ENCODE measurements at places on chromosomes 3 and 15. TPM values are rescaled to one million over a fixed set of nuclear protein-coding genes. Genes with fewer than 3 reads are reported as not detected.

DNA sequence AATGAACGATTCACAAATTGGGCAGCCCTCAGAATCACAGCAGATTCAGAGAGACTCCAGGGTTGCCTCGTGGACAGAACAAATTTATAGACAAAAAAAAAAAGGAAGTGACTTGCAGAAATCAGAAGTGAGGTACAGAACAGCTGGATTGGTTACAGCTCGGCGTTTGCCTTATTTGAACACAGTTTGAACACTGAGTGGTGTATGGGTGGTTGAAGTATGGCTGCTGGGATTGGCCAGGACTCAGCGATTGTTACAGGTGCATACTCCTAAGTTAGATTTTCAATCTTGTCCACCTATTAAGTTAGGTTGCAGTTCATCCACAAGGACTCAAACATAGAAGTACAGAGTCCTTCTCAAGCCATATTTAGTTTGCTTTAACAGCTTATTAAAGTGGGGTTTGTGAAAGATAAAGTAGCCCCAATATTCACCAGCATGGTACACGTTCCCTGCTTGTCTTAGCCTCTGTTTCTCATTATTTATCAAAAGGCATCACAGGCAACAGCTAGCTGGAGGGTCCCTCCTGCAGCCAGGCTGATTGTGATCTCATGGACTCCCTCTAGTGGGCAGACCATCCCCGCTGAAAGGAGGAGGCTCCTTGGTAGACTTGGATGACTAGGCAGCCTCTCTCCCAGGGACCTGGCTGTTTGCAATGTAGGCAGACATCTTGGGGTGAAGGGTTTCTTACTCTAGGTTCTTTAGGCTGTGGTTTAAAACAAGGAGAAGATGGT is 17.6 kb upstream of the ALDH1L1 start:
- no peaks in the 10 kb centered on the region for H3K4me1 ChIP-seq
- DNase-seq, result no peak
- H3K36me3 ChIP-seq, result no peaks in the 10 kb centered on the region
- H3K27ac ChIP-seq, result no peak overlapping the region

DNA sequence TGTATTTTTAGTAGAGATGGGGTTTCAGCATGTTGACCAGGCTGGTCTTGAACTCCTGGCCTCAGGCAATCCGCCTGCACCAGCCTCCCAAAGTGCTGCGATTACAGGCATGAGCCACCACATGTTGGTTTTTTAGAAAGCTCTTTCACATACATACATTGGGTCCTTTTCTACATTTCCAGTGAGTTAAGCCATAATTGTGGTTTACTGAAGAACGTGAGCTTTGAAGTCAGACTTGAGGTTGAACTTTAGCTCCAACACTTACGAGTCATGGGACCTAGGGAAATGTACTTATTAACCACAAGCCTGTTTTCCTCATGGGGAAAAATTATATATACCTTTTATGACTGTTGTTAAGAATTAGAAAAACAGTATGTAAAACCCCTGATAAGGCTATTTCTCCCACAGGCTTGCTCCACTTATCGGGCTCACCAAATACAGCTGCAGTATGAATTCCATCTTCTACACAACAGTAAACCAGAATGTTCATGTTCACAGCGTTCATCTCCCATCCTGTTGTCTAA is 39.0 kb downstream of the GPR160 start:
- DNase-seq, result no peak
- H3K4me1 ChIP-seq, result no peaks in the 10 kb centered on the region
- H3K36me3 ChIP-seq, result no peaks in the 10 kb centered on the region
- no peak overlapping the region for H3K27ac ChIP-seq
- no peak overlapping the region for H3K4me3 ChIP-seq

GRCh38 chr3:72152551-72153476 is 367.9 kb upstream of the PROK2 start:
- peaks cover 36% of the 10 kb centered on the region for H3K4me1 ChIP-seq
- H3K36me3 ChIP-seq, result no peaks in the 10 kb centered on the region
- peak overlapping the region; percentile 32 for H3K4me3 ChIP-seq
- peak overlapping the region; percentile 66 for H3K27ac ChIP-seq
- no peaks in the 10 kb centered on the region for H3K27me3 ChIP-seq

IL17RC gene
- total RNA-seq, result 66.3 TPM

- no peaks in the 10 kb centered on the region for H3K4me1 ChIP-seq
- no peak for DNase-seq
- no peak overlapping the region for H3K27ac ChIP-seq
- H3K27me3 ChIP-seq, result no peaks in the 10 kb centered on the region
- no peak overlapping the region for H3K4me3 ChIP-seq
- H3K36me3 ChIP-seq, result no peaks in the 10 kb centered on the region
These were observed 282.4 kb upstream of the UMPS start for GRCh38 chr3:124447845-124448244.

GRCh38 chr15:57070674-57071073 is 152.2 kb downstream of the TCF12 start:
- H3K36me3 ChIP-seq, result no peaks in the 10 kb centered on the region
- peaks cover 44% of the 10 kb centered on the region for H3K4me1 ChIP-seq
- no peak overlapping the region for H3K4me3 ChIP-seq

GRCh38 chr3:100042166-100042981 is 71.9 kb downstream of the FILIP1L start:
- DNase-seq, result no peak
- H3K4me3 ChIP-seq, result no peak overlapping the region
- H3K27me3 ChIP-seq, result no peaks in the 10 kb centered on the region
- peak overlapping the region; percentile 81 for H3K27ac ChIP-seq

DAPK2 gene
- total RNA-seq, result 50.3 TPM

DNA sequence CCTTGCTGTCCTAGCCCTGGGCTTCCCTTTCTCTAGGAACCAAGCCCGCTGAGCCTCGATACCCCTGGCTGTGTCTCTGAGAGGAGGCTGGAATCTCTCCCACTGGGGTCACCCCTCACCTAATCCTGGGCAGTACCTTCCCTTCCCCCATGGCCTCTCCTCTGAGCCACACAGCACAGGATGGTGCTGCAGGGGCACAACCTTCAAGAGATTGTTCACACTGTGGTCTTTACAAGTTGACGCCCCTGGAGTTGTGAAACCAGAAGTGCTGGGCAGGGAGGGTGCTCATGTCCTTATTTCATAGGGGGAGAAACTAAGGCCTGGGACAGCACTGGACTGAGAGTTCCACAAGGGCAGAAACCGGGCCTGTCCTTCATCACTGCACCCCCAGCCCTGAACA is 70.9 kb upstream of the TMEM115 start:
- no peak overlapping the region for H3K4me3 ChIP-seq
- H3K27me3 ChIP-seq, result no peaks in the 10 kb centered on the region
- no peaks in the 10 kb centered on the region for H3K36me3 ChIP-seq
- no peak overlapping the region for H3K27ac ChIP-seq

DNA sequence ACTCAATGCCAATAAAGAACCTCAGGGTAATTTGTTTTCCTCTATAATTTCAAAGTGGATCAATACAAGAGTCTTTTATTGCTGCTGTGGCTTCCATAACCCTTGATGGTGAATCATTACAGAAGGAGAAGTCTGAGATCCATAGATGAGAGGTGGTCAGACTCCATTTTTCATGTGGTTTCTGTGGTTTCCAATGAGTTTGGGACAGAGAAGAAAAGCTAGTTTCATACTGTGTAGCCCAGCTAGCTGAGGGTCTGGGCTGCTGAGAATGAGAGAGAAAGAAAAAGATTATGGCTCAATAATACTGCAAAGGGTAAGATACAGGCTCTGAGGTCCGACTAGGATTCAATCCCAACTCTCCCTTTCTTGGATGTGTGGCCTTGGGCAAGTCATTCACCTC is 180.6 kb upstream of the LRRN1 start:
- H3K4me1 ChIP-seq, result no peaks in the 10 kb centered on the region
- DNase-seq, result no peak
- no peaks in the 10 kb centered on the region for H3K36me3 ChIP-seq
- no peak overlapping the region for H3K4me3 ChIP-seq
- H3K27ac ChIP-seq, result no peak overlapping the region
- H3K27me3 ChIP-seq, result no peaks in the 10 kb centered on the region

WDR72 gene
- total RNA-seq, result not detected

GRCh38 chr3:172259111-172259541 is 189.1 kb downstream of the GHSR start:
- H3K27ac ChIP-seq, result peak overlapping the region; percentile 79
- peaks cover 38% of the 10 kb centered on the region for H3K4me1 ChIP-seq
- H3K27me3 ChIP-seq, result no peaks in the 10 kb centered on the region
- H3K4me3 ChIP-seq, result no peak overlapping the region
- no peaks in the 10 kb centered on the region for H3K36me3 ChIP-seq
- no peak for DNase-seq

IL5RA gene
- not detected for total RNA-seq

ERC2 gene
- 1.2 TPM for total RNA-seq

- peaks cover 27% of the 10 kb centered on the region for H3K4me1 ChIP-seq
- DNase-seq, result no peak
- H3K4me3 ChIP-seq, result peak overlapping the region; percentile 64
- no peaks in the 10 kb centered on the region for H3K36me3 ChIP-seq
- H3K27ac ChIP-seq, result peak overlapping the region; percentile 83
These were observed 638 bp downstream of the WDR5B start for GRCh38 chr3:122415104-122415744.

GRCh38 chr15:35130245-35130644 is 45.1 kb upstream of the NANOGP8 start:
- no peak overlapping the region for H3K27ac ChIP-seq
- no peaks in the 10 kb centered on the region for H3K27me3 ChIP-seq
- no peak overlapping the region for H3K4me3 ChIP-seq
- no peaks in the 10 kb centered on the region for H3K4me1 ChIP-seq
- no peak for DNase-seq

GRCh38 chr15:101038327-101039003 is 119.3 kb downstream of the LRRK1 start:
- H3K4me3 ChIP-seq, result no peak overlapping the region
- DNase-seq, result peak; percentile 49
- H3K4me1 ChIP-seq, result no peaks in the 10 kb centered on the region
- H3K27ac ChIP-seq, result no peak overlapping the region
- H3K36me3 ChIP-seq, result peaks cover 10% of the 10 kb centered on the region
- H3K27me3 ChIP-seq, result no peaks in the 10 kb centered on the region

DNA sequence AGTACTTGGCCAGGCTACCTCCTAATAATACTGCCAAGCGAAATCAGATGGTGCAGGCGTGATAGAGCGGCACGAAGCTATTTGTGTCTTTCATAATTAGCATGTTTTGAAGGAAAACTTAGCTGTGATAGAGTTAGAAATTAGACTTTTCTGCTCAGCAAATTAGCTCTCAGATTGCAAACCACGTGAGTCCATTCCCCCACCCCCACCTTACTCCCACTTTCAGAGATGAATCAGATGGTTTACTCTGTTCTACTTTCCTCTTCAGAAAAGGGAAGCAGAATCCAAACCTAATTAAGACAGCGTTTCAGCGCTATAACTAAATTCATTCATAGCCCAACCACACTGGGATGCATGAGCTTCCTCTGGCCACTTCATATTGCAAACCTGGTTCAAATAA is 214.6 kb downstream of the SLCO3A1 start:
- no peaks in the 10 kb centered on the region for H3K27me3 ChIP-seq
- DNase-seq, result no peak
- peaks cover 34% of the 10 kb centered on the region for H3K4me1 ChIP-seq
- H3K4me3 ChIP-seq, result no peak overlapping the region

DNA sequence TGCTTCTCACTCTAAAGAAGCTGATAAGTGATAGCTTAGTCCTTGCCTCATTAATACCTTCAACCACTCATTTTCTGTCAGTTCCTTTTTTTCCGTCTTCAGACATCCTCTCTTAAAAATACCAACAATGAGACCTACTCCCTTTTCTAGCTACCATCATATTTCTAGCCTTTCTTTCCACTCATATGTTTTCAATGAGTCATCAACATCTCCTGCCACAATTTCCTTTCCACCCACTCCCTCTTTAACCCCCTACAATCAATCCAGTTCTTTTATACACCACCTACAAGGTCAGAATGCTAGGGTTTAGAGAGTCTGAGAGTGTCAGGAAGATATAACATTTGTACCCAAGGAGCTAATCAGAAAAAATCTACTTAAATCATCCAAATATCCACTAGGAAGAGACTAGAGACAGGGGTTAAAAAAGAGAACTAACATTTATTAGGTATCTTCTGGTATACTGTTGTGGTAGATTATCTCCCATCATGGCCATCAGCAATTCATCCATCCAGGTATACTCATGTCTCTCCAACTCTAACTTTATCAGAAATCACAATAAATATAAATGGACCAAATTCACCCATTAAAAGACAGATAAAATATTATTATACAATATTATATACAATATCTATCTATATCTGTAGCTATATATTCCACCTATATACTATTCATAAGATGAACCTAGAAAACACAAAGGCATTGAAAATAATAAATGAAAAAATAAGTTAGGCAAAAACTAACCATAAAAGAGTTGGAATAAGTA is 42.5 kb downstream of the MYLK start:
- no peak overlapping the region for H3K4me3 ChIP-seq
- no peaks in the 10 kb centered on the region for H3K27me3 ChIP-seq
- no peaks in the 10 kb centered on the region for H3K36me3 ChIP-seq
- DNase-seq, result no peak
- H3K27ac ChIP-seq, result no peak overlapping the region

DNA sequence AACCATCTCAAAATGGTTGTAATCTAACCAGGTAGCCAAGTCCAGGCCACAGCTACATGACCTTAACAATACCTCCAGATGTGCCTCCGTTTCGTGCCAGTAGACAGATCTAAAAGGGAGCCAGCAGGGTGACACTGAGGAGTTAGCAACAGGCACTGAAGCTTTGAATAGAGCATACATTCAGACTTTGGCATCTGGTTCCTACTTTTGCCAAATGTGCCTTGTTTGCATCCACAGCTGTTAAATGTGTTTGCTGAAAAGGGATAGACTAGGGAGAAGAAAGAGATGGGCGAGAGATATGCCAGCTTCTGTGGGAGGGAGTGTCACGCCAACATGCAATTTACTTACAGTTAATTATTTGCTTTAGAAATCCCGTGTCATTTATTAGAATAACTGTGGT is 1433.9 kb upstream of the CADM2 start:
- no peaks in the 10 kb centered on the region for H3K27me3 ChIP-seq
- H3K36me3 ChIP-seq, result no peaks in the 10 kb centered on the region
- no peak overlapping the region for H3K27ac ChIP-seq
- H3K4me3 ChIP-seq, result no peak overlapping the region
- no peaks in the 10 kb centered on the region for H3K4me1 ChIP-seq

DNA sequence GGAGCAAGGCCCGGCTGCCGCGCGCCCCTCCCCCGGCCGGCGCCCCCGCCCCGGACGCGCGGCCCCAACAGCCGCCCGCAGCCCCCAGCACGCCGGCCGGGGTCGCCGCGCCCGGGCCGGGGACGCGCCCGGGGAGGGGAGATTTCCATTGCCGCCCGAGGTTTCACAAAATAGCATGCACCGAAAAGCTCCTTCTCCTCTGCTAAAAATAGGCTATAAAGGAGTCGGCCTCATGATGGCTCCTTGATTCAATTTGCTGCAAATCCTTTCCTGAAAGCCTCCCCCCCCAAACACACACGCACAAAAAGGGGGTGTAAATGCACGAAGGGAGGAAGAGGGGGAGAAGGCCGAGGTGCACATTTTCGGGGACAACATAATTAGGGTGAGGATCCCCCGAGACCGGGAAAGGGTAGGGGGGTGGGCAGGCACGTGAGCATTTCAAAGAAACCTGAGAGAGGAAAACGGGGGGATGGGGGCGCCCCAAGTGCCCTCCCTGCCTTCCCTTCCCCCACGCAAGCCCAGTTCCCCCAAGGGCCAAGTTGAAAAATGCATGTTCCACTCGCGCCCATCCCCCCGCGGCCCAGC is 734 bp downstream of the TBL1XR1 start:
- H3K4me1 ChIP-seq, result peaks cover 45% of the 10 kb centered on the region
- H3K27me3 ChIP-seq, result no peaks in the 10 kb centered on the region
- H3K36me3 ChIP-seq, result no peaks in the 10 kb centered on the region
- peak overlapping the region; percentile 65 for H3K4me3 ChIP-seq
- no peak for DNase-seq

PLA1A gene
- 1.7 TPM for total RNA-seq

All from vagina (tissue), 2 donors.